Stimulated activated CD4-positive, alpha-beta T cell treated with anti-CD3 and anti-CD28 coated beads, Interleukin-15, amount 100 ng/mL, for 1 hour (primary cell): ENCODE measurements at places on chromosomes 12 and 14.

GRCh38 chr12:57093415-57094207, 4.7 kb downstream of the NAB2 start:
- DNase-seq = peak; percentile 69

- DNase-seq = no peak
Measured at GRCh38 chr12:5012337-5012736, 31.3 kb upstream of the KCNA5 start.

DNA sequence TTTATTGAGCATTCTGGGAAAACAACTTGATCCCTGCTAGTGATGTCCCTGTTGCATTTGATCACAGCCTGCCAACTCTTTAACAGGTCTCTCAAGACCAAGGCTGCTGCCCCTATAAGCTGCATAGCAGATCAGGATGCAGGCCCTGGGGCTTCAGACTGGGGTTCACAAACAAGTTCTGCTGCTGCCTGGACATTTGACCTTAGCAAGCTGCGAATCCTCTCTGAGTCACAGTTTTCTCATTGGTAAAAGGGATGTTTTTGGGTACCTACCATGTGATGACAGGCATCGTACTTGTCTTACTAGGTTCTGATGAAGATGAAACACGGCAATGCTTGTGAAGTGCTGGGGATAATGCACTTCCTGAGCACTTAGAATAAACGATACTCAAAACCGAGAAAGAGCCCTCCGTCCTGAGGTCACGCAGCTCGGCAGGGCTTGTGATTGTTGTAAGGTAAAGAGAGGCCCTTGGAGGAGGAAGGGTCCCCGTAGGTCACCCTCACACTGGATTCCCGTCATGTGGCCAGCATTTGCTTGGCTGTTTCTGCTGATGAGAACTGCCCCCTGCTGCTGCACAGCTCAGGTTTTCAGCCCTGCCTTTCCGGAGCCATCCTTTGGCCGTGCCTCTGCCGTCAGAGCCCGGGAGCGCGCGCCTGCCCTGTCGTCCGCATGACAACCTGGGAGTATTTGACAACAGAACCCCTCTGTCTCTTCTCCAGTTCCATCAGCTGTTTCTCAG, 39.1 kb downstream of the TSPAN9 start:
- DNase-seq = no peak

- no peak for DNase-seq
Measured at GRCh38 chr12:95497031-95497430, 23.1 kb downstream of the METAP2 start.

DNA sequence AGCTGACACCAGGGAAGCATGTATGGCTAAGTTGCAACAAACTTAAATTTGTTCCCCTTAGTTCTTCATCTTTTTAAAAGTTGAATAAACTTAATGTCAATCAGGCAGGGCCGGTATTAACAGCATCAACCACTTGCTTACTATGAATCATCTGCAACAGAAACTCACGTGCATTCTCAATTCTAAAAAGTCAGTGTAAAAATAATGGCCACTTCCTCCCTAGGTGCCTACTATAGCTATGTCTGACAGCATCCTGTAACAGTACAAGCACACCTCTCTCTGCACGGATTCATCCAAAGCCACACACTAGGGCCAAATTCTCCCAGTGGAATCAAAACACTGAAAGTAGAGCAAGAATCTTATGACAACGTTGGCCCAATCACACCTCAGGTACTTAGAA, 48.6 kb downstream of the PPP1R36 start:
- DNase-seq = no peak

GRCh38 chr12:111406474-111407376, 1.0 kb downstream of the SH2B3 start:
- no peak for DNase-seq

DNA sequence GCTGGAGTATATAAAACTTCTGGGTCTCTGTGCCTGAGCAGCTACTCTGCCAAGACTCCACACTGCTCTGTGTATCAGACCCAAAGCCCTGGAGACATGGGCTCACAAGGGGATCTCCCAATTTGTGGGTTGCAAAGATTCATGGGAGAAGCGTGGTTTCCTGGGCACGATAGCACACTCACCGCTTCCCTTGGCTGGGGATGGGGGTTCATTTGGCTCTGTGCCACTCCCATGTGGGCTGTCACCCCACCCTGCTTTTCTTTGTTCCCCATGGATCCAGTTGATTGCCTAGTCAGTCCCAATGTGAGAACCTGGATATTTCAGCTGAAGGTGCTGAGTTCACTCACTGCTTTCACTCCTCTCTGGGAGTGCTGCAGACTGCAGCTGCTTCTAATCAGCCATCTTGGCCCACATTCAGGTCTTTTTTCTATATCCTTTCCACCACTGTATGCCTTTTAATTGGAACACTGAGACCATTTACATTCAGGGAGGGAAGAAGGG, 40.0 kb upstream of the PCNX4 start:
- DNase-seq = no peak

DNA sequence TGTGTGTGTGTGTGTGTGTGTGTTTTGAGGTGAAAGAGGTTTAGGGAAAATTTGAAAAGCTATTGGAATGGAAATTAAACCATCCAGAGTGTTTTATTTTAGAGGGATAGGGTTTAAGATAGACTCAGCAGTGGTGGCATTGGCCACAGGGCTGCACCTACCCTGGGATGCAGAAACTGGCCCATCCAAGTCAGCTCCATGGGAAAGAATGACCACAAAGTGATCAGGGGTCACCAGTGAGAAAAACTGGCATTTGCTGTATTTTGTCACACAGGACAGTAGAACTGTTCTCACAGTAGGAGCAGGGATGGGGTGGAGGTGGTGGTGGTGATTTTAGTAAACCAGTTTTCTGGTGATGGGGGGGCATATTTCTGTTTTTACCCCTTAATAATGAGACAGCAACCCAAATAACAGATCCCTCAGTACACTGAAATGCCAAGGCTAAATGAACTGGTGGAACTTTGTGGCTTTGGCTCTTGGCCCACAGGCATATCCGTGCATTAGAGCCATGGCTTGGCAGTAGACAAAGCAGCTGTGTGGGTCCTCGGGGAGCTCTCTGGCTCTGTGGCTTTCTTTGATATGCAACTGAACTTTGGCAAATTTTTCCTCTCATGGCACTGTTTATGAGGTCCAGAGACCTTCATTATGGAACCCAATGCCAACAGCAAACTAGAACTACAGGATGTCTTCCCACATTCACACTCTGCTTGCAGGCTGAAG, 348.3 kb downstream of the ZFP36L1 start:
- DNase-seq = no peak

DNA sequence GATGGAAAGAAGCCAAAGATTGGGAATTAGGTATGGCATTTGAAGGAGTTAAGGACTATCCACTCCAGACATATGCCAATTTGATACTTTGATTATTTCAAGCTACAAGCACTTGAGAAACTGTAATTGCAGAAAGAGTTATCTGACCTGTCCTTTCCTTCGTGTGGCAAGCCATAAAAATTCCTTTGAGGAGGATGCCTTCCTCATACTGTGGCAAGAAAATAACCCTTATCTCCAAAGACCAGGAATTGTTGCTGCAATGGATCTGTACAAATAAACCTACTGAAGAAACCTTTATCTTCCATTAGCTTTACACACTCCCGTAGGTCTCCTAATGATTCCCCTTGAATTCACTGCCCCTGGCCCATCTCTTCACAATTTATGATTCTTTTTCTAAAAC, 165.1 kb upstream of the AMIGO2 start:
- DNase-seq = no peak

GRCh38 chr12:107992870-107993451, 136.1 kb upstream of the WSCD2 start:
- DNase-seq = no peak

DNA sequence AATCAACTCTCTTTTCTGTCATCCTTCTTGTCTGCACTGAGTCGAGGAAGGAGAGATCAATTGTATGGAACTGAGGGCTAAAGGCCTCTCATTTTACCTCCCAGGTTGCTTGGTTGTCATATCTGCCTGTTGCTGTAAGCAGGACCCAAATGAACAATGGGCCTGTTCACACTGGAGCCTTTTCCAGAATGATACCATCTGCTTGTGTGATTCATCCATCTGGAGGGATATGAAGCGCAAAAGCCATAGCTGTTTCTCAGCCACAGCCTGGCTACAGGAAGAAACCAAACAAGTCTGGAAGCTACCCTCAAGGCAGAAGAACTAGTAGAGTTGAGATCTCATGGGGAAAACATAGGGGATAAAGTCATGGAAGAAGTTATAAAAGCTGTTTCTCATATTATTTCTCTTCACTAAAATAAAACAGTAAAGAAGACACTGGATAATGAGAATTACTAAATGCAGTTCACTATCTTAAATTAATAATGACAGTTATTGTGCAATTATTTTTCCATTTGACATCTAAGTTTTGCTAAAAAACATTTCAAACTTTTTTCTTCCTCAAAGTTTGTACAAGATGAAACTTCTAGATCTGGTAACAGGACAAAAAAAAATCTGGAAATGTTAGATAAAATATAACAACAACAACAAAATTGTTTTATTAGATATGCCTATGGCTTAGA, 106.3 kb downstream of the SPTSSA start:
- no peak for DNase-seq

DNA sequence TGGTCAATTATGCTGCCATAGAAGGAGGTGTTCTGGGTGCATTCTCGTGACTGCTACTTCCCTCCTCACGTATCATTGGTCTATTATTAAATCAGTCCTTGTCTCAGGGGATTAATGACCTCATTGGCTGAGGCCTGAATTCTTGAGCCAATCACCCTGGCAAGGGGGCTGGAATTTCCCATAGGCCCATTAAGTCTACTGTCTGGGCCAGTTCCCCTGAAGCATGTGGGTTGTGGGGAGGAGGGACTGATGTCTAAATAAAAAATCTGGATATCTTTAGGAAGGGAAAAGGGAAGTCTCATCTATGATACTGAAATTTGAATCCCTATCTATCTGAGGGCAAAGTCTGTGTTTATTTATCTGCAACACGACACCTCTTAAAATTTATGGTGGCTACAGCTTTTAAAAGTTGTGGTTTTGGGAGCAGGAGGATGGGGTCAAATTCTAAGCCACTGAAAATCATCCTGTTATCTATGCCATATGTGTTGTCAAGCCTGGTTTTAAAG, 71.9 kb downstream of the DYRK2 start:
- no peak for DNase-seq

DNA sequence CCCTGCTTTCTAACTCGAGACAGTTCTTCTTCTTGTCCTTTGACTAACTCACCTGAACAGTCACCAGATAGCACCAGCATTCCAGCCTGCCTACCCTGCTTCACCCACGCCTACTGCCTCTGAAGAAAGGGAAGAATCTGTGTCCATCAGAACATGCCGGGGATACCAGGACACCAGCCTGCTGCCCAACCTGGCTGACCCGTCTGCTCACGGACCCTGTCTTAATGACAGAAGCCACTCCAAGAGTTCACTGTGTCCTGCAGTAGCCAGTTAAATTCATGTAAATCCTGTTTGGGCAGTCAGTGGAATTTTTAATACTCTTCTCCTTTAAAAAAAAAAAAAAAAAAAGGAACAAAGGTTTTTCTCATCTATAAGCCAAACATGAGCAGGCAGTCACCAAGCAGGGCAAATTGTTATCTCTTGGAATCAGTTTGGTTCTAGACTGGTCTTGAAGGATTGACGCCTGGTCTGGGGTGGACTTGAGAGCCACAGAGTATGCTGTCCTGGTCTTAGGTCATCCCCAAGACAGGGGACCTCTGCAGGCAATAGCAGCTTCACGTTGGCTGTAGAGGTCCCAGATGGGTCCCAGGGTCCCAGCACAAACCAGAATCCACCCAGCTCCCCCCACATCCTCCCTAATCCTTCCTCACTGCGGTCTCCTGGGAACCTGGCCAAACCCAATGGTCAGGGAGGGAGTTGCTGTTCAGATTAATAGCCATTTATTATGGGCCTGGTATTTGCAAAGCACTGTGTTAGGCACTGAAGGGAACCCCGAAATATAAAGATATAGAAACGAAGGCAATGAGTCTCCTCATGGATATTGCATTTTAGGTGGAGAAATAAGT, 181.1 kb upstream of the HIF1A start:
- no peak for DNase-seq
